Calu3 (cell line): ENCODE measurements at places on chromosomes 1 and 21.

GRCh38 chr1:109272021-109272799 lies 10.7 kb downstream of the PSRC1 start:
- no peak for DNase-seq

GRCh38 chr1:81730881-81731280 lies 69.9 kb upstream of the ADGRL2 start:
- peak; percentile 13 for DNase-seq

DNA sequence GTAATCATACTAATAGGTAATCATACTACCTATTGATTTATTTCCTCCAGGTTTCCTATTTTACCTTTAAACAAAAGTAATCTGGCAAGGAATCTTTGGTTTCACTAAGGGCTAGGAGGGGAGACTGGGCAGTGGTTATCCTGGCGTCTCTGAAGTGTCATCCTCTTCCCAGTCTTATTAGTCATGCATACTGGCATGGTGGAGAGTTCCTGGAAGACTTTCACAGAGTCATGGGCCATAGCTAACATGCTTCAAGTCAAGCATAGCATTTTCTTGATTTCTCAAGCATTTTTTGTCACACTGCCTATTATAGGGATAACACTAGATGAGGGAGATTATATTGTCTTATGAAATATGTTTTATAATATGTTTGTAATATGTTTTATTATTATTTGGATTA lies 64.0 kb upstream of the ASB17 start:
- DNase-seq = no peak

- no peak for DNase-seq
Measured at GRCh38 chr21:33238146-33238545, 8.4 kb downstream of the IFNAR2 start.

DNA sequence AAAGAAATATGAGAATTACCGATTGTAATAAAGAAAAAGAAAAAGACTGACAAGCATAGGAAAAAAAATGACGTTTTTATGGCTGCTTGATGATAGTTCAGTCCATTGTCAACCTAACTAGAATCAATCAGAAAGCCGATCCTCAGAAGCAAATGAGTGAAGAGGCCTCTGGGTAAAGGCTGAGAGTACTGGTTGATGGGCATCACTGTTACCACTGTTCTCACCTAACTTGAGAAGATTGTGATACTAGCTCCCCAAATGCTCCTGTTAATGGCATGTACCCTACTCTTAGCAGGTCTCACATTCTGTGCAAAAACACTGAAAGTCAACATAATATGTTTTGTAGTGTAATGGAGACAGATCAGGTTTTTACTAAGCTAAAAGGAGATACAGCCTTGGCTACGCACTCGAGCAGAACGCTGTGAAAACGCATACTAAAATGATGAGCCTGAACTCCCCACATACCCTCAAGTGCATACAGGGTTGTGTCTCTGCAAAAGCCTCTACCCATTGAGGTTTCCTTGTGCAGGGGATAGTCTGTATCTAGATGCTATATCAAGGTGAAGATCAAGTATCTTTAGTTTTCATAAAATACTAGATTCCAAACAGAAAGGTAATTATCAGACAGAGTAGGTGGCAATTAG lies 554.6 kb downstream of the SMYD3 start:
- DNase-seq = no peak

DNA sequence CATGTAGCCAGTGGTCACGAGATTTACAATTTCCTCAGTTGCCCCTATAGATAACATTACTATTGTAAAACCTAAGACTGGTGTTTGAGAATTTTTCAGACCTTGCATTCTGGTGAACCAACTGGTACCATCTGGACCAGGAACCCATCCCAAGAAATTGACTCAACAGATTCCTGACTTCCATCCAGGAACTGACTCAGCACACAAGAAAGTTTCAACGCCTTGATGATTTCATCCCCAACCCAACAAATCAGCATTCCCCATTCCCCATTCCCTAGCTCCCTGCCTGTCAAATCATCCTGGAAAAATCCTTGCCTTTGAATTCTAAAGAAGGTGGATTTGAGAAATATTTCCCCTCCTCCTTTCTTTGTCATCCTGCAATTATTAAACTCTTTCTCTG lies 529.8 kb upstream of the PRMT6 start:
- no peak for DNase-seq

- DNase-seq = no peak
Measured at GRCh38 chr1:211703812-211704537, 28.6 kb upstream of the NEK2 start.

GRCh38 chr1:36133484-36133883 lies 8.5 kb upstream of the COL8A2 start:
- DNase-seq = peak; percentile 79

GRCh38 chr1:95304803-95305202 lies 70.8 kb downstream of the RWDD3 start:
- peak; percentile 25 for DNase-seq
